ENCODE measurements at places on chromosomes 5 and 9. TPM values are rescaled to one million over a fixed set of nuclear protein-coding genes. Genes with fewer than 3 reads are reported as not detected.

DNA sequence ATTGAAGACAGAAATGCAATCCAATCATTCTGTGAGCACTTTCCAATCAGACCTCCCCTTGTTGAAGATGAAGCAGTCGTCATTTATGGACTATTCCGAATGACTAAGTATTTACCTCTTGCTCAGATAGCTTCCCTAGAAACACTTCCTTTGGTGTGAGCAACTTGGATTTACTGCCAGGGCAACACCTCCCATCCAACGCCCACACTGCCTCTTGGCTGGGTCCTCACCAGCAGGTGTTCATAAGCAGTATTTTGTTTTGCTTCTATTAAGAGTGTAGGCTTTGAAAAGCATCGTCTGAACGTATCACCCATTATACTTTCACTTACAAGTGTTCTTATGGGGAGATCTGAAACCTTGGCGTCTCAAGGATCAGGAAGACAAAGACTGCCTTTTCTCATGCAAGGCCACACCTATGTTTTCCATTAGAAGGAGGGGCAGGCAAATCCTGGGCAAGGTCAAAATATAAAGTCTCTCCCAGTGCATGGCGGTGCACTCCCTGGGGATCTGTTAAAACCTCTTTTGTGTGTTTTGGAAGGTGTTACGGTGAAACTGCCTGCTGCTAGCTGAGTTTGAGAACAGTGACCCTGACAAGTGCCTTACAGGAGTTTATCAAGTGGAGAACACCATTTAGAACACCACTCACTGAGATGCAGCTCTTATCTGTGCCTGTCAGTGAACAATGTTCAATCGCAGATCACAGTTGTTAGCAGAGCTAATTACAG is 10.6 kb upstream of the MARCHF3 start:
- no peak for DNase-seq

DNA sequence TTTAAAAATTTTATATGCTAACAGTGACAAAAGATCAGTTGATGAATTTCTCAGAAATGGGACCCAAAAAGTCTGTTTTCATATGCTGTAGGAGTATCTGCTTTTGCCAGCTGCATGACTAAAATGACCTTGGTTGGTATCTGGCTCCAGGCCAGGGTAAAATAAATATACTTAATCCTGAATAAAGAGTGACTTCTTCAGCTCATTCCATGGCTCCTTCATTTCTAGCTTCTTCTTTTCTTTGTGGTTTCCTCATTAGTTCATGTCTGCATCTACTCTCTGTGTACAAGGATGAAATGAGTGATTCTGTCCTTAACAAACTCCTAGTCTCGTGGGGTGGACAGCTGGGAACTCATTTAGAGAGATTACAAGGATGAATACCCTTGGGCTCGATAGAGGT is 36.0 kb downstream of the RCL1 start:
- DNase-seq = no peak

DNA sequence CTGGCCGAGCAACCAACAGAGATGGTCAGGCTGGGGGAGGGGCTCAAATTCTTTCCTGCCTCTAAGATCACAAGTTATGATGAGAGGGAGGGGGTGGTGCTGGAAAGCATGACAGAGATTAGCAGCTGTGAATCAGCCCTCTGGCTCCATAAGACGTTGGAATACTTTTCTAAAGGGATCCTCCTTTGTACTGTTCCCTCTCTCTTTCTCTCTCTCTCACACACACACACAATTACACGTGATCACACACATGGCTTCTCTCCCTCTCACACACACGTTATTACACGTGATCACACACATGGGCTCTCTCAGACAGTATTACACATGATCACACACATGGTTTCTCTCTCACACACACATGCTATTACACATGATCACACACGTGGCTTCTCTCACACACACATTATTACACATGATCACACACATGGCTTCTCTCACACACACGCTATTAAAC is at the start of gene SLC45A2:
TSS of gene SLC45A2 (minus strand) at position 23 of the 454 bp plus-strand sequence. CDS start 110 bp downstream, outside the sequence.
- DNase-seq = no peak

DNA sequence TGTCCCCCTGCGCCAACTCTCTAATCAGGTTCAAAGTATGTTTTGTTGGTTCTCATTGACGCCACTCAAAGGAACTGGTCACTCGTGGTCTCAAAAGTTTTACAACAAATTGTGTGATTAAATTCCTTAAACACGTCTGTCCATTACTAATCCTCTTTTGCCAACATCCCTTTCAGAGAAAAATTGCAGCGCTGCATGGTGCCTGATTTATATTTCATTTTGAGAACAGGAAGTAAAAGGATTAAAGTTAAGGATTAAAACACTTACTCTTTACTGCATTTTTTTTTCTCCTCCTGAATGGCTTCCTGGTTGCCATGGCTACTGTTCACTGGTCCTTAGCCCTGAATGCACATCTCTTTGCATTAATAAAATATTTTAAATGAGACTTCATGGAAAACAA is 383.5 kb downstream of the GLIS3 start:
- no peak for DNase-seq

DNA sequence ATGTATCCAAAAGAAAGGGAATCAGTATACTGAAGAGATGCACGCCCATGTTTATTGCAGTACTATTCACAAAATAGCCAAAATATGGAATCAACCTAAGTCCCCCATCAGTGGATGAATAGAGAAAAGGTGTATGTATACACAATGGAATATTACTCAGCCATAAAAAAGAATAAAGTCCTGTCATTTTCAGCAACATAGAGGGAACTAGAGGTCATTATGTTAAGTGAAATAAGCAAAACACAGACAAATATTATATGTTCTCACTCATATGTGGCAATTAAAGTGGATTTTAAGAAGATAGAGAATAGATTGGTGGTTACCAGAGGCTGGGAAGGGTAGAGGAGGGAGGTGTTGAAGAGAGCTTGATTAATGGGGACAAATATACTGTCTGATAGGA is 88.6 kb downstream of the NIPBL start:
- DNase-seq = no peak

DNA sequence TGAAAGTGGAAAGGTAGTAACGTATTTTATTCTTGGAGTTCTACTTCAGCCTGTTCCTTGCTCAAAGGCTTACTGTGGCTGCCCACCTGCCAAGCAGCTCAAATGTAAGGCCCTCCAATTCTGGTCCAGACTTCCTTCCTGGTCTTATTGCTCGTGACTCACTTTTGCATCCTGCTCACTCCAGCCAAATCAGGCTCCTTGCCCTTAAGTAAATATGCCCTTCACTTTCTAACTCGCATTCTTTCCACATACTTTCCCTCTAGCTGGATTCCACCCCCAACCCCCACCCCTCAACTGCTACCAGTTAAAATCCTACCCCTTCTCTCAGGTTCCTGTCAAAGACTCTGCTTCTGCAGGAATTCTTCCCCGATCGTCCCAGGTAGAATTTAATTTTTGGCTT is 96.6 kb downstream of the GALNT10 start:
- DNase-seq = no peak

GRCh38 chr9:90127923-90128322 is 514.7 kb downstream of the DIRAS2 start:
- no peak for DNase-seq

DNA sequence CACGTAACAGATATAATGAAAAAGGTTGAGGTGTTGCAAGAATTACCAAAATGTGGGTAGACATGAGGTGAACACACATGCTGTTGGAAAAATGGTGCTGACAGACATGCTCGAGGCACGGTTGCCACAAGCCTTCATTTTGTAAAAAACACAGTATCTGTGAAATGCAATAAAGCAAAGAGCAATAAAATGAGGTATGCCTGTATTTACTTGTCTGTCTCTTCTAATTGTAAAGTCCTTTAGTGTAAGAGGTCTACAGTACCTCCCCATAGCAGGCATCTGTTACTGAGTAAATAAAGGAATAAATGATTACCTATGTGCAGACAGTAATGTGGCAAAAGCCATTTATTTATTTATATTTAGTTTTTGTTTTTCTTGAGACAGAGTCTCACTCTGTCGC is 3.0 kb upstream of the CAST start:
- no peak for DNase-seq

DNA sequence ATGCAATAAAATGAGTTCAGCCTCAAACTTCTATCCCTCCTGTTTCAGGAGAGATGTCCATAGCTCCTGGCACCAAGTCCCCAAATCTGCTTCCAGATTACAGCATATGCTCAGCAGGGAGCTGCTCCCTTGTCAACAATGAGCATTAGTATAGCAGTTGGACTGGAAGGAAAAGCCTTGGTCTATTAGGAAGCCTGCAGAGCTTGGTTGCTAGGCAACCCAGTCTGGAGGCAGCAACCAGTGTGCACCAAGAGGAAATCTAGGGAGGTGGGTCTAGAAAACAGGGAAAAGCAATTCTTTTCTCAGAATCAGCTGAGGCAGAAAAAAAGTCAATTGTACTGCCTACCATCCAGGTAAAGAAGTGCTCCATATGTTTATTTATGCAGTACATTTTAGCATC is 229.5 kb upstream of the NMUR2 start:
- DNase-seq = no peak

DNA sequence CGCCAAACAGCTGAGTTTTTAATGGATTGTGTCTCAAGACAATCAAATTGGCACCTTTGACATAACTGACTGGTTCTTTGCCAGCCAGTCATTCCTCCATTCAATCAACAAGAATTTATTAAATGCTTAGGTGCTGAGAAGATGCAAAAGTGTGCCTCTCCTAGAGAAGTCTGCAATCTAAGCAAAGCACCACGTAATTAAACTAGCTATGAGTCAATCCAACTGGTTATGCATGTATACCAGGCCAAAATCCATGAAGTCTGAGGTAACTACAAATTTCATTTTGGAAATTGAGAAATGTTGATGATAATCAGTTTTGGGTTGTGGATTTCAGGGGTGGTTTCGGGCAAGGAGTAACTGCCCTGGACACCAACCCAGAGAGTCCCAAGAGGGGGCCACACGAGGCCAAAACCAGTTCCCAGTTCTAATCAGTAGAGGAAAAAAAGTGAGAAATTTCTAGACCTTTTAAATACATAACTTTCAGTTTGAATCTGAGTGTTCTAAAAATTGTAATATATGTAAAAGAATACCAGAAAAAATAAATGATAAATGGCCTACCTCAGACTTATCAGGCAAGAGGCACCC is 92.6 kb downstream of the EFNA5 start:
- no peak for DNase-seq

DNA sequence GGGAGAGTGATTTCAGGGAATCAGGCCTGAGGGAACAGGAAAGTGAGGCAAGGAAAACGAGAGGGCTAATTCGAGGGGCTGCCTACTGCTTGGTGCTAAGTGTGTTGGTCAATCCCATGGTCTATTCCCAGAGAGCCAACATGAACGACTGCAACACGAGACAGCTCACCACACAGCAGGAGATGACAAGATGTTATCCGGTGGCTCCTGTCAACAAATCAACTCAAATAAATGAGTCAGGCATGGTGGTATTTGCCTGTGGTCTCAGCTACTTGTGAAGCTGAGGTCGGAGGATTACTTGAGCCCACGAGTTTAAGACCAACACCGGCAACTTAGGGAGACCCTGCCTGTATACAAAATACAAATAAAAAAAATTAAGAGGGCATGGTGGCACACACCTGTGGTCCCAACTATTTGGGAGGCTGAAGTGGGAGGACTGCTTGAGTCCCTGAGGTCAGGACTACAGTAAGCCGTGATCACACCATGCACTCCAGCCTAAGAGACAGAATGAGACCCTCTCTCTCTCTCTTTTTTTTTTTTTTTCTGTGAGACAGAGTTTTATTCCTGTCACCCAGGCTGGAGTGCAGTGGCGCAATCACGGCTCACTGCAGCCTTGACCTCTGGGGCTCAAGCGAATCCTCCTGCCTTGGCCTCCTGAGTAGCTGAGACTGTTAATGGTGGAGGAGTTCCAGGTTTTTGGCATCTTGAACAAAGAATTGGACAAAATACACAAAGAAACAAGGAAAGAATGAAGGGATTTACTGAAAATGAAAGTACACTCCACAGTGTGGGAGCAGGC is 9.0 kb upstream of the FAF2 start:
- DNase-seq = no peak

The PCDHA6 gene
- total RNA-seq = not detected

The CTXN3 gene
- total RNA-seq = not detected

The PCDHB14 gene
- total RNA-seq = not detected

The ECSCR gene
- total RNA-seq = not detected

The THOC3 gene
- total RNA-seq = 22.4 TPM

The LRRC26 gene
- total RNA-seq = not detected

The HTR1A gene
- not detected for total RNA-seq
